H4 (cell line): ENCODE measurements at places on chromosomes 16 and 17. TPM values are rescaled to one million over a fixed set of nuclear protein-coding genes. Genes with fewer than 3 reads are reported as not detected.

DNA sequence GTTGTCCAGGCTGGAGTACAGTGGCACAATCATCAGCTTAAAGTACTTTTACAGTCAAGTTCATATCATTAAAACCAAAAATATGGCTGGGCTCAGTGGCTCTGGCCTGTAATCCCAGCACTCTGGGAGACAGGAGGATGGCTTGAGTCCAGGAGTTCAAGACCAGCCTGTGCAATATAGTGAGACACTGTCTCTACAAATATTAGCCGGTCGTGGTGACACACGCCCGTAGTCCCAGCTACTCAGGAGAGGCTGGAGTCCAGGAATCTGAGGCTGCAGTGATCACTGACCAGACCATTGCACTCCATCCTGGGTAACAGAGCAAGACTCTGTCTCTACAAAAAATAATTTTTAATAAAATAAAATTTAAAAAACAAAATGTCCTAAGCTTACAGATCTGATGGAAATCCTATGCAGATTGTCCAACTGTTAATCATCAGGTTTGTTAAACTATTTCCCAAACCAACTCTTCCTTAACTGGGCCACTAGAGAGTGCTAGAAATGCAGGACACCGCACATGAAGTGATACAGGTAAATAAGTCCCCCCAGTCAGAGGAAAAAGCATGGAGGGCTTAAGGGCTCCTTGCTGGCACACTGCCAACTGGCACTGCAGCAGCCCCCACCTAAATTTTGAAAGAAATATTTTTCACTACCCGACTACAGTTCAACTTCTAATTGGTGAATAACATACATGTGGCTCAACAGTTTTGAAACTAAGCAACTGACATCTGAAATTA is 2.8 kb downstream of the USP22 start:
- DNase-seq, result peak; percentile 69

The ACD gene
- total RNA-seq, result 29.1 and 45.6 TPM in 2 replicates

- DNase-seq, result no peak
Observed at GRCh38 chr17:73711184-73711583, 66.9 kb upstream of the SDK2 start.

GRCh38 chr16:48950184-48950583 is 331.5 kb downstream of the CBLN1 start:
- no peak for DNase-seq

The RHBDF1 gene
- total RNA-seq, result 12.4 and 15.5 TPM in 2 replicates

The CD300LB gene
- total RNA-seq, result not detected in 2 replicates

- DNase-seq, result no peak
Observed at GRCh38 chr17:78588258-78589030, 11.2 kb upstream of the DNAH17 start.

DNA sequence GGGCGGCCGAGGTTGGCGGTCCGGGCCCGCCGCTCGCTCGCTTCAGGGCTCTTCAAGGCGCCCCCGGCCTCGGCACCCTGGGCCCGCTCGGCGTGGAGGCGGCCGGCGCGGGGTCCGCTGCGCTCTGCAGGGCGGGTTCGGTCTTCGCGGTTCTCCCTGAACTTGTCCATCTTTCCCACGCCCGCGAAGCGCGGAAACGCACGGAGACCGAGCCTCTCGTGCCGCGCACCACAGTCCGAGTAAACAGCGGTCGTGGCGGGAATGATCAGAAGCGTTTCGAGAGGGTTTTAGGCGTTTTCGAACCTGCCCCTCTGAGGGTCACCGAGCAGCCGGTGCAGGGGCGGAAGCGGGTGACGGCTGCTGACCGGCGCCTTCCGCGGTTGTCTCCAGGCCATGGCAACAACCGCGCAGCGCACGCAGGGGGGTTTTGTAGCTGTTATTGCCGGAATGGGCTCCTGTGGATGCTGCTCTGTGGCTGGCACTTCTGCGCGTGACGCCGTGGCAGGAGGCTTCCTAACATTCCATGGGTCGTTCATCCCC is 414 bp downstream of the NARF start:
- no peak for DNase-seq

- no peak for DNase-seq
Observed at GRCh38 chr17:35807371-35808144, 1.7 kb upstream of the TAF15 start.

The C16orf92 gene
- not detected in 2 replicates for total RNA-seq

The KRTAP2-3 gene
- total RNA-seq, result 0.21 TPM in 1 of 2 replicates, not detected in the other

The HEATR9 gene
- total RNA-seq, result not detected in 2 replicates

The SLC52A1 gene
- not detected in 2 replicates for total RNA-seq

- no peak for DNase-seq
Observed at GRCh38 chr17:51778842-51779241, 379.7 kb downstream of the CA10 start.

The ZNF785 gene
- total RNA-seq, result 1.3 and 3.1 TPM in 2 replicates

The TM4SF5 gene
- not detected in 2 replicates for total RNA-seq

- no peak for DNase-seq
Observed at GRCh38 chr17:74297941-74298340, 23.9 kb downstream of the DNAI2 start.

- DNase-seq, result no peak
Observed at GRCh38 chr17:59621771-59622170, 2.1 kb downstream of the CLTC start.

The KRTAP9-4 gene
- not detected in 2 replicates for total RNA-seq

The TUBG1 gene
- total RNA-seq, result 74.3 and 92.3 TPM in 2 replicates

The TBC1D3H gene
- not detected in 2 replicates for total RNA-seq

DNA sequence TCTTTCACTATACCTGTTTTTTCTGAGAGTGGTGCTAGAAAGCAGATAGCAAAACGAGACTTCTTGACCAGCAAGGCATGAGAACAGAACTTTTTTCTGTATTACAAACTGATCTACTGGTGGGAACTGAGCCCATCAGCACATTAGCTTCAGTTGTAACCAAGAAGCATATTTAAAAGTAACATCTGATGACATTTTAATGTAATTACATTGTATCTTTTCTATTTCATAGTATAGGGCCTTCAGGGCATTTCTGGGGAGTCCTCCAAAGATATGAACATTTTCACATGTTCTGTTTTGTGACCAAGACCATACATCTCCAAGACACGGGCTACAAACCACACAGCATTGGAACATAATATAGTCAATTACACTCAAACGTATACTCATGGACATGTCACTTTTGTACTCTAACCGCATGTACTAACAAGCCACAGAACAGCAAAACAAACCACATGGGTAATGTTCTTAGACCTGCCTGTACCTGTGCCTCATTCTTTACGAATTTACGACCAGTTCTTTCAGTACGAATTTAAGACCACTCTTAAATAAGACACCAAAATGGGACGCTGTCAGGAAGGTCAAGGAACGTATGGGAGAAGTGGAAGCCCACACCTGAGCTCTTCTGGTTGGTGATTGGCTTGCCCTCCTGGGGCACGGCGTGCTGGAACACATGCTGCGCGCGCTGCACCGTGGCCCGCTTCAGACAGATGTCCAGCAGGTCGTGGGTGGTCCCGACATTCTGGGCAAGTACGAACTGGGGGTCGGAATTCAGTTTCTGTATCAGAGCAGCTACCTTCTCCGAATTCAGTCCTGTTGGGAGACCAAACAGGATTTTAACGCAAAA is 825 bp downstream of the BLMH start:
- DNase-seq, result peak; percentile 14

DNA sequence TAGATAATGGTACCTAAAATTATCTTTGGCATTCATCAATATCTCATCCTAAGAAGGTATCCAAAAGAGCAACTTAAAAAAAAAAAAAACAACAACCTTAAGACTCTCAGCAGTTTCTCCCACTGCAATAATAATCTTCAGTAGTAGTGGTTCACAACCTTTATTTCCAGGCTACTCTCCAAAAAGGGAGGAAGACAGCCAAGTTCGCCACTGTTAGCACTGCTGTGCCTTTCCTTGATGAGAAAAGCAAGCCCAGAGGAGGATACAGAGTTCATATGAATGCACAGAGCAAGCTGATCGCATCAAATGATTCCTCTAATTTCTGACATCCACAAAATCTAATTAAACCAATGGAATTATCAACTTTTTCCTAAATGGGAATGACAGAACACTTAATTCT is 199.4 kb downstream of the AATF start:
- DNase-seq, result no peak

DNA sequence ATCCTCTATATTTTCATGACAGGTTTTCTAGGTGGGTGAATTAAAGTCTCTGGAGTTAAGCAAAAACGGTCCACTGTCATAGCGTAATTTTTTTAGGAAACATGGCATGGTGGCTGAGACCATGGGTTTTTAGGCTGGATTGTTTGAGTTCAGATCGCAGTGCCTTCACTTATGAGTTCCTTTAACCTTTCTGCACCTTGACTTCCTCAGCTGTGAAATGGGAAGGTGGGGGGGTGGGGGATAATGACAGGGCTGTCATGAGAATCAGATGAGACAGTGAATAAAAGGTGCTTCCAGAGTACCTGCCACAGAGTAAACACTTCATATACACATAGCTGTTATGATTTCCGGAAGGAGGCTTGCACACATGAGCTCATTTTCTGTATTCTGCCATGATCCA is 11.8 kb downstream of the PRCD start:
- no peak for DNase-seq

DNA sequence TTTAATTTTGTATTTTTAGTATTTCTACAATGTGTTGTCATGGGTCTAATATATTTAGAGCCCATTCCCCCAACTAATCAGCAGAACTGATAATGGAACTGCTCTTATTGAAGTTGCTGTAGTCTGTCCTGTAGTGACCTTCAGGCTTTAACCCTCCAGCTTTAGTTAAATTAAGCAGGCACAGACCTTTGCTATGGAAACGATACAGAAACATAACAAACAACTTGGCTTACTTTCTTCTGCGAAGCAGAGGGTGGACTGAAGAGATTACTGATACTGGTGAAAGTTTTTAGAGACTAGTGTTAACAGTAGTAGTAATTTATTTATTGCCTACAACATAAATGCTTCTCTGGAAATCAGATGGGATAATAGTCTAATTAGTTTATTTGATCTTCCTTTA is 61.4 kb downstream of the NFATC3 start:
- DNase-seq, result no peak

DNA sequence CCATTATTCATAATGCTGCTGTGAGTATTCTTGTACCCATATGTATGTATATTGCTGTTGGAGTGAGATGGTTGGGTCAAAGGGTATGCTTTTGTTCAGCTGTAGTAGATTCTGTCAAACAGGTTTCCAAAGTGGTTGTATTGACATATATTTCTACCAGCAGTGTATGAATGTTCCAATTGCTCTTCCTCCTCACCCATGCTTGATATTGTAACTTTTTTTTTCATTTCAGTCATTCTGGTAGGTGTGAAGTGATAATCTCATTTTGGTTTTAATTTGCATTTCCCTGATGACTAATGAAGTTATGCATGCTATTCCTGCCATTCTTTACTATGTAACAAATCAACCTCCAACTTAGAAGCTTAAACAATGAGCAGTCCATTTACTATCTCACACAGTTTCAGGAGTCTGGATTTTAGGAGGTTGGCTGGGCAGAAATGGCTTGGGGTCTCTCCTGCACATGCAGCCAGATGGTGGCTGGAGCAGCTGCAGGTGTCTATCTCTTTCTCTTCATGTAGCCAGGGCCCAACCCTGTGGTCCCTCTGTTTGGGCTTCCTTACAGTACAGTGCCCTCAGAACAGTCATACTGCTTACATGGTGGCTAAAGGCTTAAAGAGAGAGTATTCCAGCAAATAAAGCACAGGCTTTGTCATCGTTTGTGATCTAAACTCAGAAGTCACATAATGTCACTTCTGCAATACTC is 21.2 kb downstream of the ERAL1 start:
- DNase-seq, result no peak

The TP53TG3C gene
- total RNA-seq, result not detected in 2 replicates

- DNase-seq, result no peak
Observed at GRCh38 chr17:79104898-79105600, 30.4 kb downstream of the ENGASE start.
